Inflammatory macrophage (primary cell): ENCODE measurements at places on chromosomes 2 and 18.

GRCh38 chr2:28047681-28048080 is 157.2 kb downstream of the BABAM2 start:
- DNase-seq, result peak; percentile 56

GRCh38 chr2:185583058-185583816 is 155.4 kb upstream of the FSIP2 start:
- no peak for DNase-seq

DNA sequence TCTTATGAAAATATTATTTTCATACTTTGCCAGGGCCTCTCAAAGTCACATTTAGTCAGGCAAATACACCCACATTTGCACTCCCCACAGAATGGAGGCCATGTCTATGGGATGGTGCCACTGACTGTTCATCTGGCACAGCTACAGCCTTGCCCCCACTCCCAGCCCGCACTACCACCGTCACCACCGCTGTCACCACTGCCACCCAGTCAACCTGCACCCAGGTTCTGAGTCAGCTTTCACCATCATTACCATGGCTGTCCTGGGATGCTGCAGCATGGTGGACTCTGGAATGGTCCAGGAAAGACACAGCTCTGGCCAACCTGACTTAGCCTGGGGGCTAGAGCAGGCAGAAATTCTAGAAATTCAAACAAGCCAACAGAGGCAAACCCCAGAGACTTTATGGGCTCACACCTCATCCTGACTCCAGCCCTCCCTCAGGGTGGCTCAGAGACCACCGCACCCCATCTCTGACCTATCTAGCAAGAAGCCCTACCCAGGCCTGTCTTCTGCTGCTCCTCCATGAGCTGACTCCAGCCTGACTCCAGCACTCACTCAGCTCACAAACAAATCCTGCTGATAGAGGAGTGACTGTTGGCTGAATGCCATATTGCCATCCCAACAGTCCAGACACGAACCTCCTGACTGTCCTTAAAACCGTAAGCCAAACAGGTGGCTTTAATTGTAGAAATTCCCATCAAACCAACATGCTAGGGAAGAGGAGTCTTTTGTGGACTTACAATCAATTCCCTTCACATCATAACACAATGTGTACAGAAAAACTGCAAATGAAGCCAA is 28.0 kb downstream of the DNER start:
- no peak for DNase-seq

GRCh38 chr2:190069936-190070696 is 7.6 kb upstream of the MSTN start:
- peak; percentile 73 for DNase-seq

- no peak for DNase-seq
Measured at GRCh38 chr18:56696966-56697365, 45.8 kb downstream of the WDR7 start.

DNA sequence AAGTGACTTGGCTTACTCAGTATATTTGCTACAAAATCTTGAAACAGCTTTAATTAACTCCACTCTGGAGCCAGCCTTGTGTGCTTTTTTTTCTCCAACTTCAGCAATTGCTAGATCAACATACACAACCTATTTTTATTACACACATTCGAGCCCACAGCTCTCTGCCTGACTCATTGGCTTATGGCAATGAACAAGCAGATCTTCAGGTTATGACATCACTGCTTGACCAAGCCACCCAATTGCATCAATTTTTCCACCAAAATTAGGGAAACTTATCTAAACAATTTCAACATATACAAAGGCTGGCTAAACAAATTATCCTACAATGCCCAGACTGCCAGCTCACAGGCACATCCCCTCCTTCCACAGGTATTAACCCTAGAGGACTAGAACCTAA is 39.6 kb upstream of the PDK1 start:
- peak; percentile 95 for DNase-seq

- DNase-seq, result peak; percentile 85
Measured at GRCh38 chr2:73285159-73285739, 971 bp upstream of the FBXO41 start.

DNA sequence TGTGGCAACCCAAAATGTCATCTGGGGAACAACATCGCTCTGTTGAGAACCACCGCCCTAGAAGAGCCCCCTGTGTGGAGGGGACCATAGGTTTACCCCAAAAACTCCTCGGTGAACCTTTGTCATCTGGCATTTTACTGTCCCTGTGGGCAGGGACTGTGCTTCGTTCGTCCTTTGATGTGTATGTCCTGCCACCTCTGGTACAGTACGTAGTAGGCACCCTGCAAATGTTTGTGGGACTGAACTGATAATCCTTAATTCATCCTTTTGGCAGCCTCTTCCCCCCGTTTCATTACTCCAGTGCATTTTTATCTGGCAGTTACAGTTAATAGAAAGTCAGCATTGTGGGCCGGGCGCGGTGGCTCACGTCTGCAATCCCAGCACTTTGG is 728 bp downstream of the NAPG start:
- no peak for DNase-seq

- no peak for DNase-seq
Measured at GRCh38 chr2:106041150-106041549, 153.0 kb downstream of the UXS1 start.

DNA sequence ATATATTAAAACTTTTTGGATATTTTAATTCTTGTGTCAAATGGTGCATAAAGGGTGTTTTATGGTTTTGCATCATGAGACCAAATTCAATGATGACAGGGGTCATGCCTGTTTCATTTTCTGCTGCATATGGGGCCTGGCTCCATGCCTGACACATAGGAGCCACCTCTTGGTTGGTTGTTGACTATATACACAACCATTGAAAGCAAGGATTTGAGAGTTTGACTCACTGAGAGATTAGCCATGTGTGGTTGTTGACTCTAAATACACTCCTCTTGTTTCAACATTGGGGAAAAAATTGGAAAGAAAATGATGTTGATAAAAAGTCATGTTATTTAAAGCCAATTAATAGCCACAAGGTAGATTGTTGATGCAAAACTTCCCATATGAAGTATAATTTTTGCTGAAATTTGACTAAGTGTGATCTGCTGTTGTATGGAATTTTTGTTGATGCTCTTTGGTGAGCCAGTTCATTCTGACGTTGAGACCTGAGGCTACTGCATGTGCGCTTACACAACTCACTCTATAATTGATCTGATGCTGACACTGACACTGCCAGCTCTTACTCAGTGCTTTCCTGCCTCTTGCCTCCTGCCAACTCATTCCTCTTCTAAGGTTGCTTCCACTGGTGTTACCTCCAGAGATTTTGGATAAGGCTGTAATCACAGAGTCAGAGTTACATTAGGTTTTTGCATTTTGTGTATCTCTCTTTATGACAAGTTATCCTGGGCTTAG is 446.2 kb upstream of the SLC14A2 start:
- no peak for DNase-seq

- no peak for DNase-seq
Measured at GRCh38 chr2:229153951-229154350, 117.1 kb downstream of the PID1 start.

- DNase-seq, result no peak
Measured at GRCh38 chr18:46712406-46712805, 44.4 kb downstream of the ST8SIA5 start.

DNA sequence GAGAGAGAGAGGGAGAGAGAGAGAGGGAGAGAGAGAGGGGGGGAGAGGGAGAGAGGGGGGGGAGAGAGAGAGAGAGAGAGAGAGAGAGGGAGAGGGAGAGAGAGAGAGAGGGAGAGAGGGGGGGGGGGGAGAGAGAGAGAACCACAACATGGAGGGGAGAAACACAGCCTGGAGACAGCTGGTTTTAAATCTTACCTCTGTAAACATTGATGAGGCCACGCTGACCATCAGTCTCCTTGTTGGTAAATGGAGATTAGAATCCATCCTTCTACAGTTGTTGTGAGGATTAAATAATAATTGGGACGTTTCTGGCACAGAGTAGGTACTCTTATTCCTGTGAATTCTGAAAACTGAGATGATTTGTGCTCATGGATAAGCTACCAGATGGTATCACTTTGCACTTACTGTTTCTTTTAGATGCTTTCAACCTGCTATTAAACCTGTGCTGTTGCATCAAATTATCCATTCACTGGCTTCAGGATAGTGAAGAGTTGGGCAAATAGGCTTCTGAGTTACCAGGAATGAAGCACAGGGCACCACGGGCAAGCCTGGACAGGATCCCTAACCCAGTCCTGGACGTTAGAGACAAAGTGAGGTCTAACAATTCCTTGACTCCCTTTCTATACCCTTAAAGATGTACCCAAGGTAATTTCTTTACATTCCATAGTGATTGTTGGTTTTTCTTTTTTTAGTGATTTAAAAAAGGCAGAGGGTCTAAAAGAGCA is 318.1 kb downstream of the ZNF521 start:
- DNase-seq, result no peak
